ENCODE measurements at places on chromosomes 7 and 10. TPM values are rescaled to one million over a fixed set of nuclear protein-coding genes. Genes with fewer than 3 reads are reported as not detected.

Gene HMX3
- not detected for total RNA-seq

Gene HOXA5
- 7.4 TPM for total RNA-seq

- DNase-seq = no peak
- no peak overlapping the region for H3K27ac ChIP-seq
- H3K27me3 ChIP-seq = no peaks in the 10 kb centered on the region
Observed at GRCh38 chr10:111707076-111707475, 476.5 kb downstream of the GPAM start.

DNA sequence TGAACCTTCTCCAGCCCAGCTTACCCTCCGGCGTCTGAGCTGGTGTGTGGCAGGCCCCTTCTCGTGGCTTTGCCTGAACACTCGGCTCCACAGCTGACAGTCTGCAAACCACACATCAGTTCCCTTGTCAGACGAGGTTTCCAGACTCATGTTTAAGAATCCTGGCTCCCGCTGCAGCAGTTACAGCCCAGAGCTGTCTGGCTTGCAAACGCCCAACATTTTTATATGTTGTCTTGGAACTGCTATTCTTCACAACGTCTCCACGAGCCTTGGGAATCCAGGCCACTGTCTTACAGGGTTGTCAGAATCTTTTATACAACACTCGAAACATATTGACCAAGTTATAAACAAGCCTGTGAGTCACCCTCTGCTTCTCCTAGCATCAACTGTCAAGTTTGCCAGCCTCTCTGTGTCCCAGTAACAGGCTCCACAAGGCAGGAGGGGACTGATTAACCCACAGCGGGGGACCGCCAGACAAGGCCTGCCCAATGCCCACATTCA lies 68.1 kb downstream of the TNS3 start:
- no peaks in the 10 kb centered on the region for H3K4me1 ChIP-seq
- no peak overlapping the region for H3K27ac ChIP-seq
- peaks cover 34% of the 10 kb centered on the region for H3K36me3 ChIP-seq
- no peaks in the 10 kb centered on the region for H3K27me3 ChIP-seq
- no peak overlapping the region for H3K4me3 ChIP-seq
- no peak for DNase-seq

- no peaks in the 10 kb centered on the region for H3K27me3 ChIP-seq
- no peaks in the 10 kb centered on the region for H3K4me1 ChIP-seq
- H3K36me3 ChIP-seq = no peaks in the 10 kb centered on the region
- no peak overlapping the region for H3K27ac ChIP-seq
- H3K4me3 ChIP-seq = no peak overlapping the region
Observed at GRCh38 chr7:81594767-81595166, 175.1 kb downstream of the HGF start.

DNA sequence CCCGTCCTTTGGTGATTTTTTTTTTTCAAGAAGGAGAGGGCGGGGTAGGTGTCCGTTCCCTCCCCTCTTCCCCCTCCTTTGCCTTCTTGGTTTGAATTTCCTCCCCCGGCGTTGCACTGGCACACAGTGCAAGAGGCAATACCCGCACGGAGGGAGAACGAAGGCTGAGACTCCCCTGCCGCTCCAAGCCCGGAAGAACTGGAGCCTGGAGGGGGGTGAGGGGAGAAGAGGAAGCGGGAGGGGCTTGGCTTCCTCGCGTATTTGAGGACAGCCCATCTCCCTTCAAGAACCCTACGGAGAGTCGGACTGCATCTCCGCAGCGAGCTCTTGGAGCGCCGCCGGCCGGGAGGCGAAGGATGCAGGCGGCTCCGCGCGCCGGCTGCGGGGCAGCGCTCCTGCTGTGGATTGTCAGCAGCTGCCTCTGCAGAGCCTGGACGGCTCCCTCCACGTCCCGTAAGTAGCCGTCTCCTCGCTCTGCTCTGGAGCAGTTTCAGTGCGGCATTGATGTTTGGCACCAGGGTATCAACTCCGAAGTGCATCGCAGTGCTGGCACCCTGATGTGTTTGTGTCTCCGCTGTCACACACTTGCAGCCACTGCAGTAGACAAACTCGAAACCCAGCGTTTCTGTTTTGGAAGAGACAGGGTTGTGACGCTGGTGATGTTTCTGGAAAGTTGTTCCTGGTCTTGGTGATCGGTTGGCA lies at the start of gene CNTNAP2:
TSS of gene CNTNAP2 (plus strand) at position 281 of the 702 bp plus-strand sequence. CDS start at position 357, 76 bp downstream.
- H3K27ac ChIP-seq = no peak within 1 kb of the TSS
- DNase-seq = no peak
- H3K36me3 ChIP-seq = no peaks in the 10 kb centered on the region

GRCh38 chr10:21750424-21750823 lies 216.4 kb downstream of the MLLT10 start:
- peaks cover 6% of the 10 kb centered on the region for H3K4me1 ChIP-seq
- H3K27me3 ChIP-seq = no peaks in the 10 kb centered on the region
- no peak overlapping the region for H3K27ac ChIP-seq
- no peak for DNase-seq
- peaks cover 42% of the 10 kb centered on the region for H3K36me3 ChIP-seq

- no peak for DNase-seq
- H3K27ac ChIP-seq = no peak overlapping the region
- H3K27me3 ChIP-seq = peaks cover 21% of the 10 kb centered on the region
- no peaks in the 10 kb centered on the region for H3K36me3 ChIP-seq
- H3K4me1 ChIP-seq = no peaks in the 10 kb centered on the region
- H3K4me3 ChIP-seq = no peak overlapping the region
Observed at GRCh38 chr10:8033812-8034465, 20.5 kb upstream of the GATA3 start.

GRCh38 chr10:71648254-71648932 lies 71.2 kb downstream of the C10orf105 start:
- H3K4me1 ChIP-seq = no peaks in the 10 kb centered on the region
- DNase-seq = no peak
- H3K36me3 ChIP-seq = no peaks in the 10 kb centered on the region

DNA sequence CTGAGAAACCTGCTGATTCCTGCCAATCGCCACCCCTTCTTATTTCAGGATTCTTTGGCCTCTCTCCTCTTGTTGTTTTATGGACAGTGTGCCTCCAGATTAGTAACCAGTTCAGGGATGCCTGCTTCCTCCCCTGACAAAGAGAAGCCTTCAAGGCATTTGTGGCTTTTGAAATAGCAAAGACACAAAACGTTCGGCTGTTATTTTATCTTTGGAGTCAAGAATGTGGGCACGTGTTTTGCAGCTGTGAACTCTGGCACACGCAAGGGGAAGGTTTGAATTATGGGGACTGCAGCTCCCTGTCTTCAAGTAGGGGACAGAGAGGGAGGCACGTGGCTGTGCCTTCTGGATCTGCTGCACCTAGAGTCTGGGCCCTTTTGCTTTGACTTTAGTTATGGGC lies 157.9 kb upstream of the GRB10 start:
- peaks cover 17% of the 10 kb centered on the region for H3K4me1 ChIP-seq
- no peak overlapping the region for H3K27ac ChIP-seq
- H3K27me3 ChIP-seq = no peaks in the 10 kb centered on the region
- no peaks in the 10 kb centered on the region for H3K36me3 ChIP-seq

- H3K4me3 ChIP-seq = no peak overlapping the region
- H3K36me3 ChIP-seq = no peaks in the 10 kb centered on the region
- H3K27ac ChIP-seq = no peak overlapping the region
- H3K27me3 ChIP-seq = no peaks in the 10 kb centered on the region
- no peaks in the 10 kb centered on the region for H3K4me1 ChIP-seq
Observed at GRCh38 chr7:117896339-117896738, 23.1 kb upstream of the CTTNBP2 start.

DNA sequence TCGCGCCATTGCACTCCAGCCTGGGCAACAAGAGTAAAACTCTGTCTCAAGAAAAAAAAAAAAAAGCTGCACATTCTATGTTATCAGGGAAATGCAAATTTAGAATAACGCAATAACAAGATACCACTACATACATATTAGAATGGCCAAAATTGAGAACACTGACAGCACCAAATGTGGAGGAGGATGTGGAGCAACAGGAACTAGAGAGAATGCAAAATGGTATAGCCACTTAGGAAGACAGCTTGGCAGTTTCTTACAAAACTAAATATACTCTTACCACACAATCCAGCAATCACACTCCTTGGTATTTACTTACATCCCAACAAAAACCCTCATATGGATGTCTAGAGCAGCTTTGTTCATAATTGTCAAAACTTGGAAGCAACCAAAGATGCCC lies 76.8 kb downstream of the ALOX5 start:
- peaks cover 6% of the 10 kb centered on the region for H3K36me3 ChIP-seq
- H3K4me3 ChIP-seq = no peak overlapping the region
- no peaks in the 10 kb centered on the region for H3K27me3 ChIP-seq
- no peak for DNase-seq

DNA sequence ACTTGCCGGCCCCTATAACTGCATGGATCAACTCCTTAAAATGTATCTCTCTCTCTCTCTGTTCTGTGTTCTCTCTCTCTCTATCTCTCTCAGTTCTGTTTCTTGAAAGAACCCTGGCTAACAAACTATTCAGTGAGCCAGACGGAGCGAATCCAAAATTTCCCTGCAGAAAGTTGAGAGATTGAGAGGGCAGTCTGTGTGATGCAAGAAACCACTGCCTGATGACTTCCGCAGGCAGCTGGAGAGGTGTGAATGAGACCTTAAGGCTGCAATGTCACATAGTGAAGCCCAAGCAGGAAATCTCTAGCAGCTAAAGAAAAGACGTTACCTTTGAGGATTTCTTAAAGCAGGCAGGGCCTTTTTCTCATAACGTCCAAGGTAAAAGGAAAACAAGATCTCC lies 17.3 kb downstream of the FAM107B start:
- H3K27me3 ChIP-seq = no peaks in the 10 kb centered on the region
- no peak overlapping the region for H3K27ac ChIP-seq
- H3K4me3 ChIP-seq = no peak overlapping the region
- H3K4me1 ChIP-seq = no peaks in the 10 kb centered on the region

GRCh38 chr10:7486528-7486927 lies 75.7 kb upstream of the SFMBT2 start:
- DNase-seq = no peak
- no peak overlapping the region for H3K27ac ChIP-seq
- no peak overlapping the region for H3K4me3 ChIP-seq
- no peaks in the 10 kb centered on the region for H3K36me3 ChIP-seq

DNA sequence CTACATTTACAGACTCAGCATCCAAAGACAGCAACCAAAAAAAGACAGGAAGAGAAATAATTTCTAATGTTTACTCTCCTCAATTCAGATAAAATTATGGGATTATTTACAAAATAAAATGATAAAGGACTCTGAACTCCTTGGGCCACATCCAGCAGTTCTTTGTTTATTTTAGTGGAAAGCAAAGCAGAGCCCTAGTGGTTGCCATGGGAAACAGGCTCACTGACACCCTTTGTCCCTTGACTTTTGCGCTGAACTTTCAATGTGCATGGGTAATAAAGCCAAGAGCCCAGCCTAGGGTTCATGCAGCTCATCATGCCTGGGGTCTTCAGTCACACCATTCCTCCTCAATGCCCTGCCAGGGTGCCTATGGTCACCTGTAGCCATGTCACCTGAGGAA lies 442.6 kb upstream of the IGFBP3 start:
- H3K36me3 ChIP-seq = no peaks in the 10 kb centered on the region
- no peak overlapping the region for H3K4me3 ChIP-seq
- H3K27me3 ChIP-seq = no peaks in the 10 kb centered on the region
- H3K4me1 ChIP-seq = peaks cover 6% of the 10 kb centered on the region
- DNase-seq = no peak
- H3K27ac ChIP-seq = no peak overlapping the region

GRCh38 chr7:69450456-69450855 lies 147.8 kb upstream of the AUTS2 start:
- no peak overlapping the region for H3K27ac ChIP-seq
- no peaks in the 10 kb centered on the region for H3K27me3 ChIP-seq
- peaks cover 3% of the 10 kb centered on the region for H3K36me3 ChIP-seq
